HTR-8/SVneo (cell line): ENCODE measurements at places on chromosomes 4 and X.

DNA sequence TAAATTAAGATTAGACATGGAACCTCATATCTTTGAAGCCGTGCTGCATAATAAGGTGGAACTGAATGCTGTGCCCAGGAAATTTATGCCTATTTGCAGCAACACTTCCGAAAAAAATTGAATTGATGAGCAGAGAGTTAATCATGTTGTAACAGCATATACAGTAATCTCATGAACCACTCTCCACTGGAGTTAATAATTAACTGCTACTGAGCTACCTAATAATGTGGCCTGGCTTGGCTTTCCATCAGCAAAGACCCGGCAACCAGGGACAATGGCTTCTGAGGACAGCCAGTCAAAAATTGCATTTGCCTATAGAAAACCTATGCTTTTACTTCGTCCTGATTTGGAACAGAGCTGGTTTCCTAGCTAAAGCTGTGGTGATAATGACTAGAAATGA, 63.8 kb upstream of the GATB start:
- DNase-seq, result no peak

DNA sequence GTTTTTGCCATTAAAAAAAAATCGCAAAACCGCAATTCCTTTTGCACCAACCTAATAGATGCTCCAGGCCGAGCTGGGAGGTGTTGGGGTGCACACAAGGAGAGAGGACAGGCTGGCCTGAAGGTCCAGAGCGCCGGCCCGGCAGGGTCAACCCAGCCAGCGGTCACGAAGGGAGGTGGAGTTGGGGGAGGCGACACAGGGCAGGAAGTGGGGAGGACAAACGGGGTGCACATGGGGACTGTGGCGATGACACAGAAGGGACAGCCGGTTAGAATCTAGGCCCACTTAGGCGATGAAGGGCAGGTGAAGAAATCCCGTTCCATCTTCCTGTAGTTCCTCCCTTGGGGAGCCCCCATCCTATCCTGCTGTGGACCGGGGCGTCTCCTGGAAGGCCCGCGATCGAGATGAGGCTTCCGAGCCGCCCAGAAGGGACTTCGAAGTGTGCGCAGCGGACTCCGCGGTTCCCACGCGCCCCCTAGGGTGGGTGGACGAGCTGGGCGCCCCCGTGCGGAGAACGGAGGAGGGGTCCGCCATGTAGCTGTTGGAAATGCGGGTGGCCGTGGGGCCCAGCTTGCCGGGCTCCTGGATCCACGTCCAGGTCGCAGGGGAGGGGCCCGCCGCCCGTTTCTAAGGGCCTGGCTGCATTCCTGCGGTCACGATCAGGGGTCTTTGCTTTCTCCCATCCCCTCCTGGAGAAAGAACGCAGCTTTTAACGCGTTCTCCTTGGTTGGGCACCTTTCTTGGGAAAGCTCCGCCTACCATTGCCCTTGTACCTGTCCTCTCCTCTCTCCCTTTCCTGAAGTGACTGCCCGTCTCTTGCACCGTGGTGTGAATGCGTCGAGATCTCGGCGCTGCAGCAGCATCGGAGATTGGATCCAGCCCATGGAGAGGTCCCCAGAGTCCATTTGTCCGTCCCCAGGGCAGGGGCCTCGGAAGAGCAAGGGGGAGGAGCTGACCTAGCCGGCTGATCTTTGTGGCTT, 17.0 kb upstream of the HPF1 start:
- DNase-seq, result no peak

GRCh38 chrX:16191605-16192004, 24.3 kb downstream of the MAGEB17 start:
- DNase-seq, result no peak

DNA sequence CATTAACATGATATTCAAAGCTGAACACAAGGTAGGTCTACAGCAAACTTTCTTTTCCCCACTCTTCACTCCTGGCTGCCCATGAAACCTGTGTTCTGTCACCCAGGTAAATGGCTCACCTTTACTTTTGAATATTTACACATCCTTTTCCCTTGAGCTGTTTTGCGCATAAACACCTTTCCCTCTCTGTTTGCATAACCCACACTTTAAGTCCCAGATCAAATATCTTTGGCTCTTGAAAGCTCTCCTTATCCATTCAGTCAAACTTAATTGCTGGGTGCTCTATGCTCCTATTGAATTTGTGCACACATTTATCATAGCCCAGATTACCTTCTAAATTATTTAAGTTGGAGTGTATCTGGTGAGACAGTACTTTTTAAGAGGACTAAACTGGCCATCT, 51.7 kb upstream of the ATP8A1 start:
- DNase-seq, result no peak

GRCh38 chr4:85607624-85608023, 132.7 kb downstream of the ARHGAP24 start:
- no peak for DNase-seq

- DNase-seq, result no peak
Measured at GRCh38 chrX:32576885-32577284, 634.5 kb downstream of the DMD start.

- DNase-seq, result no peak
Measured at GRCh38 chrX:103733017-103733416, 22.3 kb downstream of the TMEM31 start.

- no peak for DNase-seq
Measured at GRCh38 chr4:87306056-87306455, 16.6 kb downstream of the HSD17B13 start.

DNA sequence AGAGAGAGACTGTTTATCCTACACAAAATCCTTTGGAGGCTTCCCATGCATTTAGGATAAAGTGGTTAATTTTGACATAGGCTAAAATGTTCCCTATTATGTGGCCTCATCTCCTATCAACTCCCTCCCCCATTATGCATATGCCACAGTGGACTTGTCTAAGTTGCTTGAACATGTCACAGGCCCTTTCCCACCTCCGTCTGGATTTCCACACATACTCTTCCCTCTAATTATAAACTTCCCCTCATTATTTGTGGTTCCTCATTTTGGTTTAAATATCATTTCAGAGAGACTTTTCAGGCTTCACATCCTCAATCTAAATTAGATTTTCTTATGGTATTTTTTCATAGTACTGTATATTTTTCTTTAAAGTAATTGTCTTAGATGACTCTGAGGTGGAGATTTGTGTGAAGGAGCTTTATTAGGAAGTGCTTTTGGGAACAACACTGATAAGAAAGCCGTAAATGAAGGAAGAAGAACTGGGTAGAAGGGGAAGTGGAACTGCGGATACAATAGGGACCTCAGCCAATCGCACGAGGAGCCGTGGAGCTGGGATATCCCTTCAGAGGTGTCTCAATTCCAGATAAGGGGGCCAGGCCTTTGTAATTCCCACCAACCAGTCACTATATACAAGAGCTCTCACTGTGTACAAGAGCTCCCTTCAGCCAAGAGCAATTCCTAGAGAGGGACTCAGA, 7.9 kb downstream of the C4orf17 start:
- DNase-seq, result no peak

GRCh38 chr4:93767917-93768316, 60.6 kb upstream of the ATOH1 start:
- DNase-seq, result no peak

GRCh38 chr4:2734612-2735011, 21.5 kb downstream of the TNIP2 start:
- no peak for DNase-seq

DNA sequence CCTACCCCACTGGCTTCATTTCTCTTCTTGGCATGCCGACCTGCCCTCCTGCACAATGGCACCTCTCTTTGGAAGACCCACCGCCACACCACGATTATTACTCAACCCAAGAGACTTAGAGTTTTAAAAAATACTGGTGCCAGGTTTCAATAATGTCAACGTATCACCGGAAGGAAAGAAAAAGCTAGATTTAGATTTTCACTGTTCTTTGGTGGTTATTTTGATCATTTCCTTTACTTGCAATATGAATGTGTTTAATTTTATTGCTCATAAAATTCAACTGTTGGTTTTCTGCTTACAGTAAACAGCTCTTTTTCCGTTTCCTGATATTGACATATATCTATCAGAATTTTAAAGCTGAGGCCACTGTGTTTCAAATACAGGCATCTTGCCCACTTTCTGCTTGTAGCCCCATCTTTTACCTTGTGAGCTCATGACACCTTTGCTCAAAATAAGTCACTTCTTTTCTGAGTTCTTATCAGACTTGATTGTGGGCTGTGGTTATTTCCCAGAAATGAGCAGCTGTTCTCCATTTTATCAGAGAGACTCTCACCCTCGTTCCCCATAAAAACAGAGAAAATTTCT, 439.1 kb downstream of the INPP4B start:
- DNase-seq, result no peak

DNA sequence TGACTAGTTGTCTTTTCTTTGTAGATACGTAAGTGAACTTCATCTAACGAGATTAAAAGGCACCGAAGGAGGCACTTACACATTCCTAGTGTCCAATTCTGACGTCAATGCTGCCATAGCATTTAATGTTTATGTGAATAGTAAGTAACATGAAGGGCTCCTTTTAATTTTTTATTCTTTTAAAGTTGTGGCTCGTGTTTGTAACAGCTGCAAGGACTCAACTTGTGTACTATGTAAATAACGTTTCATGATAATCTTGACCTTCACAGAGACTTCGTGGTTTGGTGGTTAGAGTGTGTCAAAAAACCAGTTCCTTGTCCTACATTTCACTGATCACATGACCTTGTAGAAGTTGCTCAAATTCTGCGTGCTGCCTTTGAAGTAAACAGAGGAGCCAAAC, 51.6 kb downstream of the KIT start:
- no peak for DNase-seq

- DNase-seq, result no peak
Measured at GRCh38 chr4:26181616-26182015, 139.2 kb upstream of the RBPJ start.

- no peak for DNase-seq
Measured at GRCh38 chr4:100009490-100009889, 59.4 kb upstream of the H2AZ1 start.

- DNase-seq, result no peak
Measured at GRCh38 chrX:13452283-13452682, 117.1 kb upstream of the EGFL6 start.

DNA sequence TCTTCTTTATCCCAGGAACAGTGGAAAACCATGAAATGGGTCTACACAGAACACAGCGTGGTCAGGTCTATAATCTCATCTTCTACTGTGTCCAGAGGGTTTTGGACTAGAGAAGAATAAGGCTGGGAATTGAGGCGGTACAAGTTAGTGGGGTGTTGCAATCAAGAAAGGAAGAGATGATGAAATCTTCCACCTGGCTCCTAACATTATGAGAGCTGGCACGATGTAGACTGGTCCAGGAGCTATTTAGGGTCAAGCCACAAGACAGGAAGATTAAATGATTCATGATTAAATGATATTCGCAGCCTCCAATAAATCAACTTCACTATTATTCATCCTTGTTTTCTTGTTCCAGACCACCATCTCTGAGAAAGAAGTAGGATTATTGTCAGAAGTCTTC, 88.0 kb downstream of the ARSF start:
- peak; percentile 11 for DNase-seq

- no peak for DNase-seq
Measured at GRCh38 chrX:134713618-134714107, 55.4 kb upstream of the PLAC1 start.

GRCh38 chrX:11444052-11444451, 150.8 kb downstream of the AMELX start:
- DNase-seq, result no peak

DNA sequence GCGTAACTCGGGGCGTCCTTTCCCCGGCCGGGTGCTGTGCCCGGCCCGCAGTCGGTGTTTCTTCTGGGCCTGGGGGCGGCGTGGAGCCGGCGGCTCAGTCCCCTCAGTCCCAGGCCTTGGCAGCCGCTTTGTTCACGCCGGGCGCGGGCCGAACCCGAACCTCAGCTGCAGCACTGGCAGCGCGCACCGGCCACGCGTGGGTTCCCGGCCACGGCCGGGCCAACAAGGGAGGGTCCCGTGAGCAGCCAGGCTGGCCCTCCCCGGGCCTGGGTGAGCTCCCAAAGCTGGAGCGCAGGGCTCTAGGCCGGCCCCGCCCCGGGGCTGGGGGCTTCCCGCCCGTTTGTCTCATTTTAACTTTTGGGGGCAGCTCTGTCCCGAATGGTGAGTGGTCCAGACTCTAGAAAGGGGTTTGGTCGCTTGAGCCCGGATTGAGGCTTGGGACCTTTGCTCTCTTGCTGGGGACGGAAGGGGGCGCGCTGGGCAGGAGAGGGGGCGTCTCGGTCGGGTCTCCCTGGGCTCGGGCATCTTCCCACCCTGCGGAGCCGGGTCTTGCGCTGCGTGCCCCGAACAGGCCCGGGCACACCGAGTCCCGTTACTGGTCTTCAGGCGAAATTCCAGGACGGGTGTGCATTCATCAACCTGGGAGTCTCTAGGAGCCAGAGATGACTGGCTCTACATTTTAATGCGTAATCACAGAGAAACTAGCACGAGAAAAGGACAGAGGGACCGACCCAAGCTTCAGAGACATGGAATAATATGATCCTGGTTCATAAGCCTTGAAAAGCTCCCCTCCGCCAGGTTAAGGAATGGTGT, 177.1 kb downstream of the CBR4 start:
- DNase-seq, result peak; percentile 41

DNA sequence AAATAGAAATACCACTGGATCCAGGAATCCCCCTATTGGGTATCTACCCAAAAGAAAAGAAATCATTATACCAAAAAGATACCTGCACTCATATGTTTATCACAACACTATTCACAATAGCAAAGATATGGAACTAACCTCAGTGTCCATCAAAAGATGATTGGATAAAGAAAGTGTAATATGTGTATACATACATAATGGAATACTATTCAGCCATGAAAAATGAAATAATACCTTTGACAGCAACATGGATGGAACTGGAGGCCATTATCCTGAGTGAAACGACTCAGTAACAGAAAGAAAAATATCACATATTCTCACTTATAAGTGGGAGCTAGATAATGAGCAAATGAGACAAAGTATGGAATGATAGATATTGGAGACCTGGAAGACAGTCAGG, 74.2 kb upstream of the TLR3 start:
- DNase-seq, result no peak

DNA sequence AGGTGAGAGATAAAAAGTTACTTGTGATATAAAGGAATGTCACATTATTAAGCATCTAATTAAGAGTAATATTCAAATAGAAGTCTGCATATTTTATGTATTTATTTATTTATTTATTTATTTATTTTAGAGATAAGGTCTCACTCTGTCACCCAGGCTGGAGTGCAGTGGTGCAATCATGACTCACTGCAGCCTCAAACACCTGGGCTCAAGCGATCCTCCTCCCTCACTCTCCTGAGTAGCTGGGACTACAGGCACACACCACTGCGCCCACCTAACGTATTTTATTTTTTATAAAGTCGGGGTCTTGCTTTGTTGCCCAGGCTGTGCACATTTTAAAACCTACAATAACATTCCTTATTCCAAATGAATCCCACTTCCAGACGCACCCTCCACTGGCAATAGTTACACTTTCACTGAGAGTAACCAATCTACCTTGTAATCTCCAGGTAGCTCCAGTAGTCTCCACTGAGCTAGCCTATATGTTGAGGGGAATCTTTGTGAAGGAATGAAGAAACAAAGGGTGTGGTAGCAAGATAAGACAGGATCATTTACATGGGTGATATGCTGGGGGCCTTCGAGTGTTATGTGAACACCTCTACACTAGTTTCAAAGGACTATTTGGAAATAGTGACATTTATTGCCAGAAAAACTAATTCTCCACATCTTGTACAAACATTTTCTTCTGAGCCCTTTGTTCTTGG, 11.9 kb downstream of the SH3D19 start:
- DNase-seq, result no peak

- DNase-seq, result no peak
Measured at GRCh38 chrX:11430271-11430670, 137.1 kb downstream of the AMELX start.

- DNase-seq, result peak; percentile 21
Measured at GRCh38 chr4:10582059-10582686, 102.4 kb downstream of the CLNK start.

GRCh38 chrX:49910344-49910743, 12.1 kb upstream of the CLCN5 start:
- no peak for DNase-seq
